ENCODE measurements at places on chromosomes 5 and 9.

GRCh38 chr9:133950629-133951111 lies 41.5 kb downstream of the VAV2 start:
- no peak for DNase-seq

DNA sequence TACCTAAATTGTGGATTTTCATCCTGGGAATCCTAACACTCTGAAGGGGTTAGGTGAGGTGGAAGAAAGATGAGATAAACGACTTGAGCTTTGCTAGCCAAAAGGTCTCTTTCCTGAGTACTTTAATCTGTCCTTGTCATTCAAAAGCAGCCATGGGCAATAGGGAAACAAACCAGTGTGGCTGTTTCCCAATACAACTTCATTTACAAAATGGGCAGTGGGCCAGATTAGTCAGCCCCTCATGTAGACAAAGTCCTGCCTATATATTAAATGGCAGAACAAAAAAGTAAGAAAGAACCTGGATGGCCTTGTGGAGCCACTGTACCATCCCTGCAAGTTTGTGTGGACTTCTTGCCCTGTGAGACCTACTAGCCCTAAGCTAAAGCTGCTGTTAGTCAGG lies 51.0 kb upstream of the NFIL3 start:
- DNase-seq: no peak

GRCh38 chr9:21965401-21965951 lies 28.7 kb downstream of the CDKN2A start:
- DNase-seq: peak; percentile 40

- DNase-seq: no peak
Measured at GRCh38 chr9:121725008-121725775, 73.8 kb downstream of the DAB2IP start.

DNA sequence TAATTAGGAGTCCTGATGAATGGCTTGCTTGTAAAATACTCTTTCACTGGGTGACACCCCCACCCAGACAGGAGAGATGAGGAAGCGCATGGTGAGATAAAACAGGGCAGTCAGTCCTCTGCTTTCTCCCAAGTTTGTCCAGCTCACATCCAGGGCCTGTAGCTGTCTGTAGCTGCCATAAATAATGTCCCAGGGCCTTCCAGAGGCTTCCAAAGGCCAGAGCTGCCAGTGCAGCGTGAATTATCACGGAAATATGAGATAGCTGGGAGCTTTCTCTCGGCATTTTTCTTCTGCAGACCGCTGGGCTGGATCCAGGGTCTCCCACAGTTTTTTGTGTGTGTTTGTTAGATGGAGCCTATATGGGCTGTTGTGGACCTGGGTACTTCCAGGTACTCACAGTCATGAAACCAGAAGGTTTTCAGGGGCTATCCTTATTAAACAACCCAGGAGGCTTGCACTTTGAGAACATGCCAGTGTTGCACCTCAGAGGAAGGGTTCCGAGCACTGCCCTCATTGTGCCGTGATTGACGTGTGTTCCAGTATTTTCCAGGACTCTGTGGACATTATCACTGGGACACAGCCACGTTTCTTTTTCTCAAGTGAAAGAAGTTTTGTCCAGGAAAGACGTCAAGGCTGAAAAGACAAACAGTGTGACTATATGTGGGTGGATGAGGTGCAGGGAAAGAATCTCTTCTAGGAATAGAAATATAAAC lies 117.5 kb downstream of the FGF1 start:
- no peak for DNase-seq

- no peak for DNase-seq
Measured at GRCh38 chr9:111149018-111149759, 110.9 kb upstream of the LPAR1 start.

DNA sequence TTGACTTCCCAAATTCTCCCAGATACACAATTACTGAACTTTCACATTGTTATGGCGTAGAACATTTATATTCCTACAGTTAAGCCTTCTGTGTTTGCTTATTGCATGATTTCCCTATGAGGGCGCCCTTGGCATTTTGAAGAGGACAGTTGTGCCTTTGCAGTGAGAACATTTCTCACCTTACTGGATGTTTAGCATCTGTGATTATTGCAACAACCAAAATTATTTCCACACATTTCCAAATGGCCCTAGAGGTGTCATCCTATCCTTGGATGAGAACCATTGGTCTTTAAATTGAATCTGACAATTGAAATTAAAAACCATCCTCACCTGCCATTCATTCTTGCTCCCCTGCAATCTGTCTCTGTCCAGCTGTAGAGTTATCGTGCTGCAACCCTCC lies 104.0 kb downstream of the MAMDC2 start:
- no peak for DNase-seq

GRCh38 chr5:20340126-20340525 lies 352.1 kb upstream of the CDH18 start:
- DNase-seq: no peak

DNA sequence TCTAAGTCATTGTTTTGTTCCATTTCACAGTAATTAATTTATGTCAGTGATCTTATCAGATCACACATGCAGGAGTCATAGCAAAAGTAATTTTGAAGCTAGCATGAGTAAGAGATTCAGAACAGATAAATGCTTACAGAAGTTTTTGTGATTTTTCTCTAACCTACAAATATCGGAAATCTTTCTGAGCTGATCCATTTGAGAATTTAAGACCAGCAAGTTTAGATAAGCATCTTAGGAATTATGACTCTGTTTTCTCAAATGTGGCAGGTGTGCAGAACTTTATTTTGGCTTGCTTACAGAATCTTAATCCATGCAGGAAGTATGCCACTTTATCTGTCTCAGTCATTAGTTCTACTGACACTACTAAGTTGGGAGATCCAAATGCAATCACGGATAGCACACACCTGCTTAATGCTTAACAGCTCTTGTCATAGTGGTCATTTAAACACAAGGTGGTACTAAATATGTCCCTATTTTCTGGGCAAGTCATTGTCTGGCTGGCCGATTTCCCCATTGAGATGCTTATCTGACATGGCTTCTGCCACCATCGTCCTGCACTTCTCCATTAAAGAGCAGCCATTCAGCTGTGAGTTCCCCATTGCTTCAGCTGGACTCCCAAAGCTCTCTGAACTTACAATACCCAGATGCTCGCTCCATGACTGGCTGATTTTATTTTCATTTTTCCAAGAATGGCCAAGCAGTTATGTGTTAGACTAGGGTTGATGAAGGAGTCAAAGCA lies 305.4 kb upstream of the NUDT12 start:
- no peak for DNase-seq

GRCh38 chr5:35617435-35618303 lies at the start of gene SPEF2:
TSS of gene SPEF2 (plus strand) at chr5:35617863. CDS start at chr5:35617998, 135 bp downstream.
- peak; percentile 84 for DNase-seq

GRCh38 chr9:134396258-134396742 lies 70.0 kb downstream of the RXRA start:
- peak; percentile 35 for DNase-seq

DNA sequence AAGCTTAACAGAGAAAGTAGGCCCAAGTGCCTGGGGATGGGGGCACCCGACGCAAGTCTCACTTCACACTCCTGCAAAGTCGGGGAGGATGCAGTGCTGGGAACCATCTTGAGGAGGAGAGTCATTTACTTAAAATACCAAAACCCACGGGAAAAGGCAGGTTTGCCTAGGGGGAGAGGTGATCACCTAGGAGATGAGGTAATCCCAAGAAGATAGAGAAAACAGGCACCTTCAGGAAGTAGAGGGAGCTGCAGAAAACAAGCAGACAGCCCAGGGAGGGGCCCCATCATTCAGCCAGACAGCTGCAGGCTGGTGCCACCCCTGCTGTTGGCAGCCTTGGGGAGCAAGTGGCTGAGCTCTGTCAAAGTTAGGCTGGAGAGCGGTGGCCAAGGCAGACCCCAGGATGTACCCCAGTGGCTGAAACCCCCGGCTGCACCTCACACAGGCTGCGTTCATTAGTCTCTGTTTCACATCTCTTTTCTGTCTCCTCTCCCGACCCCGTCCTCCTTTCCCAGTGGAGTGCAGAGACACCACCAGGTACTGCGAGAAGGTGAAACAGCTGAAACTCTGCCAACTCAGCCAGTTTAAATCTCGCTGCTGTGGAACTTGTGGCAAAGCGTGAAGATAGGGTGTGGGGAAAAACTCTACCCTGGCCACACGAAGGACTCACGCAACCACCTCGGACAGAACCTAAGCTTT lies 124.9 kb downstream of the SAXO1 start:
- DNase-seq: no peak

GRCh38 chr9:26579056-26579455 lies 313.5 kb downstream of the CAAP1 start:
- DNase-seq: no peak

DNA sequence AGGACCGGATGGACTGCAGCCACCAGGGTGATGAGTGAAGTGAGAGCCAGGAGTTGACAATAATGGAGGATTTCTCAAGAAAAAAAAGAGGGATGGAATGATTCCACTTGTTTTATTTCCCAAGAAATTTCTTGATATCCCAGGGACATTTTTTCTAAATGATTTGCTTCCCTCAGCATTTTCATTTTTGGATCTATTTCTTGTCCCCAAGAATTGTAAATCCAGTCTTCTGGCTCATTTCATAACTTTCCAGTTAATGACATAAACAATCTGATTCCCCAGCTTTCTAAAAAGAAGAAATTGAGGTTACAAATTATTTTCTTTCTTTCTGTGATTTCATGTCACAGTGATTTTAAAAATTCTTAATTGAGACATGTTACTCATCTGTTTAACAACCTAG lies 446.5 kb downstream of the PRR16 start:
- DNase-seq: no peak

GRCh38 chr5:134902071-134902801 lies 2.7 kb upstream of the PCBD2 start:
- no peak for DNase-seq

All from stimulated activated CD4-positive, alpha-beta T cell treated with anti-CD3 and anti-CD28 coated beads, Interleukin-4, amount 100 ng/mL, for 24 hours (primary cell).